ENCODE measurements at places on chromosomes 6 and 20.

DNA sequence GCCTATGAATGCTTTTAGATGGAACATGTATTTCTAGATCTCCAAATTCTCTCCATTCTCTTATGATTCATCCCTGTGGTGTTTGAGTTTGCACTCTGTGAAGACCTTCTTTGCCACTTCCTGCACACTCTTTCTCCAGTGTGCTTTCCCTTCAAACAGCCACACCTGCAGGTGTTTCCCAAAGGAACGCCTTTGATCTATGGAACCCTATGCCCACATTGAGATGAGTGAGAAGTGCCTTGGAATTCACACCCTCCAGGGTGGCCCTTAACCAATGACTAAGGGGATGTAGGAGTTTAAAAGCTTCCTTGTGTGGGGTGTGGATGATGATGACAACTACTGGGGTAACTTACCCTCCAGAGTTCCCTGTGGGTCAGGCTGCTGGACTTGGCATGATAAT lies 570.1 kb downstream of the DHX35 start:
- no peak for DNase-seq

- no peak for DNase-seq
These were observed 727.8 kb downstream of the QKI start for GRCh38 chr6:164142322-164142721.

DNA sequence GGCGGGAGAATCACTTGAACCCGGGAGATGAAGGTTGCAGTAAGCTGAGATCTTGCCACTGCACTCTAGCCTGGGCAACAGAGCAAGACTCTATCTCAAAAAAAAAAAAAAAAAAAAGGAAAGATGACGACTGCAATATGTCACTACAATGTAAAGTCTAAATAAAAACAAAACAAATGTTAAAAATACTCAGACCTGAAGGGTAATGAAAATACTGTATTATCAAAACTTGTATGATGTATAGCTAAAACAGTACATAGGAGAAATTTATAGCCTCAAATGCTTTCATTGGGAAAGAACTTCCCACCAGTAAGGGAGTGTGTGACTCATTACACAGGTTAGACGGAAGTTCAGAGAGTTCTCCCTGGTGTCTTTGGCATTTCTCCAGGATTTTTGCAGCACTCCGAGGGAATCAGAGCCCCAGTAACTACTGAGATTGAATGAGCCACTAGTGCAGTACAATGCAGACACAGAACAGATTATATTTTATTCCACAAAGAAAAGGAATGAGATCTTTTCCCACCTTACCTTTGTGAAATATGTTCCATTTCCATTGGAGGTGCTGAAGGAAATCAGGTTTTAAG lies 12.5 kb upstream of the RALGAPB start:
- DNase-seq: peak; percentile 45

DNA sequence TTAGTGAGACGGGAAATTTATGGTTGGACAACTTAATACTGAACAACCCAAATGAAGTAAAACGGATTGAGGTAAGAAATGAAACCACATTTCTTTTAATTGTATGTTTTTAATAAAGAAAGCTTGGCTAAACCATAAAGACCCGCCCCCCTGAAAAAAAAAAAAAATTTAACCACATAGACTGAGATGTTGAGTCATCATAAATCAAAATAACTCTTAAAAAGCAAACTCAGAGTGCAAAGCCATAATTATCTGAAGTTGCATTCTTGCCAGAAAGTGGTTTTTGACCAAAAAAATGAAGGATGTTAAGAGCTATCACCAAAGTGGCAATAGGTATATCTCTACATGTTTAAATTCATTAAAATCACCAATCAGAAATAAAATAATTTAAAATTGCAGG lies 101.8 kb upstream of the COL21A1 start:
- DNase-seq: no peak

DNA sequence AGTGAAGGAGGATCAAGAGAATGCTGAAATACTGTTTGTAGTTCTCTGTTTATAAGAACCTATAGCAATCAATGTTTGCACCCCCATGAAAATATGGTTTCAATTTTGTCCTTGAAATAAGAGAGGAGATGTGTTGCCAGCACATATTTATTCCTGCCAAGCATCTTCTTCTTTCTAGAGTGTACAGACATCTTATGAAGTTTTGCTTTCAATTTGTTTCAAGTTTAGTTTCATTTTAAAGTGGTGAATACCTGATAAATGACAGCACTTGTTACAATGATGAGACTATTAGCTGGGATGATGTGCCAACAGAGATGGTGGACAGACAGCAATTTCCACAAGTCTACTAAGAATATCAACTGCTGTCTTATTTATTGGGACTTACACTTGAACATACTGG lies 39.2 kb upstream of the CENPW start:
- no peak for DNase-seq

- DNase-seq: no peak
These were observed 15.0 kb upstream of the ABHD16B start for GRCh38 chr20:63846128-63846771.

DNA sequence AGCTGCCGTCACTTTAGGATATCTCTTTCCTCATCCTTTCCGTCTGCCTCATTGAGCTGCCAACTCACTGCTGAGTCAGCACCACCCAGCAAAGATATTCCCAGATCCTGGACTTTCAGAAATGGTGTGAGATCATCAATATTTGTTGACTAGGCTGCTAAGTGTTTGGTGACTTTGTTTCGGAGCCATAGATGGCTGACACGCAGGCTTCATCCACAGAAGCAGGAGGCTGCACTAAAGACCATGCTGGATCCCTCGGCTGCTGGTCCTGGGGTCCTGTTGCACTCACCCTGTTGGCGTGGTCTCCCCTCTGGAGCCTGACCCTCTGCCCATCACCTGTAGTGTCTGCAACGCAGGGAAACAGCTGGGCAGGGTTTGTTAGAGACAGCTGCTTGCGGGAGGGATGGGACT lies 96.5 kb downstream of the ERMARD start:
- DNase-seq: no peak

GRCh38 chr6:23140871-23141270 lies 571.5 kb downstream of the HDGFL1 start:
- DNase-seq: no peak

GRCh38 chr20:57313951-57314350 lies 15.7 kb upstream of the SPO11 start:
- no peak for DNase-seq

DNA sequence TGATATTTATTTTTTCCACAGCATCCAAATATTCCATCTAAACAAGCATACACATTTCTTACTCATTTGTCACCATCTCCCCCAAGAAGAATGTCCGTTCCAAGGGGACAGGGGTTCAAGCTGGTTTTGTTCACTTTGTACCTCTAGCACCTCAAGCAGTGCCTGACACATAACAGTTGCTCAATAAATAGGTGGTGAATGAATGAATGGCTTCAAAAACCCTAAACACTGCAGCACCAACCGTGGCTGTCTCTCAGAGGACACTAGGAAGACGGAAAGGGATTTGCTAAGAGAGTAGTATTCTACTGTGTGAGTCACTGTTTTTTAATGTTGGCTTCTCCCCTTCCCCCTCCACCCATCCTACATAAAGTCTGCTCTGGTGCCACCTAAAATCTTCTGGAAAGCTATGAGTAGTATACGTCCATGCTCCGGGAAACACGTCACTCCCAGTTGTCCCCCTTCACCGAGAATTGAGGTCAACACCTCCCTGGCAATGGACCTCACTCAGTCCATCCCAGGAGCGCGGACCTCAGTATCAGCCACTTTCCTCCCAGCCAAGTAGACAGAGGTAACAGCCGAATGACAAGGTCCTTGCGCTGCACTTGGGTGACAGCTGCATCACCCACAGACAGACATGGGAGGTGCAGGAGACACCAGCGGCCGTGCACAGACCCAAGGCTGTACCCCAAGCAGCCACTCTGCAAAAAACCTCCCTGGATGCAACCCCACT lies 107.4 kb downstream of the PREX1 start:
- no peak for DNase-seq

- no peak for DNase-seq
These were observed 140.3 kb downstream of the COL12A1 start for GRCh38 chr6:75065523-75065922.

DNA sequence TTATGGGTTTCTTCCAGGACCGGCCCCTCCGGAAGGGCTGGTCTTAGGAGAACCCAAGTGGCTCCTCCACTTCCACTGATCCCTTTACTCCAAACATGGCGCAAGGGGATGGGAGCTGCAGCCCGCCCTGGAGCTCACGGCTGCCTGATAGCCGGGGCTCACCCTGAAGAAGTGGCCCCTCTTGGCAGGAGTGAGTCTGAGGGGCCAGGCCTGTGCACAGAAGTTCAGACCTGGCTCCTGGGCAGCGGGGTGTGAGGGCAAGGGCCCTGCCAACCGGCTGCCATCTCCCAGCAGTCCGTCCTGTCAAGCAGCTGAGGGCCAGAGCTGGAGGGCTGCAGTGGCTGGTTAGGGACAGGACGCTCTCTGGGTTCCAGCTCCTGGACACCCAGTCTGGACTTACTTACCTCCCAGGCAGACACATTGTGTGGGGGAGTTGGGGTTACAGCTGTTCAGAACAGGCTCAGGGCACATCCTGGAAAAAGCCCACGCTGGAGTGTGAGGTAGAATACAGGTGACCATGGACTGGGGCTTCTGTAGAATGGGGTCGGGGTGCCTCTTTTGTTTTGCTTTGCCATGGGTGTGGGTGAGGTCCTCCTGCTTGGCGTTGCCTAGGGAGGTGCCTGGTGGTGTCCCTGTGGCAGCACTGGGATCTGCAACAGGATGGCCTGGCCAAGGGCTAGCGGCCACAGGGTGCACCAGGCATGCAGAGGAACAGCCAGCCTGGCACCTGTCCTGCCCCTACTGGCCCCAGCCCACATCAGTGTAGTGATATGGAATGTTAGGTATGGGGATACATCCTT lies 88.4 kb downstream of the ASXL1 start:
- no peak for DNase-seq

DNA sequence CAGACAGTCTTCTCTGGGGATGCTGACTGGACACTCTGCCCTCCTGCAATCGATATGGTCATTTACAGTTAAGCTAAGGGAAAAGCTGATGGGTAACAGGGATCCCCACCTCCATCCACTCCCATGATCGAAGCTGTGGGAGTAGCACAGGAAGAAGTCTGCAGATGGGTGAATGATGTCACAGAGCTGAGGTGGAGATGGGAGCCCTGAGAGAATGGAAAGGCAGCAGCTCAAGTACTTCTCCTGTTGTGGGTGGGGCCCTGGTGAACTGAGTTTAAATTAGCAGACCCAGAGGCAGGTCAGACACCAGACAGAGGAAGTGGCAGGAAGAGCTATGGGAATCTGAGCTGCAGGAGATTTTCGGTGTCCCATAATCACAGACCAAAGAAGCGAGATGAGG lies 29.0 kb downstream of the HDGFL1 start:
- DNase-seq: no peak

DNA sequence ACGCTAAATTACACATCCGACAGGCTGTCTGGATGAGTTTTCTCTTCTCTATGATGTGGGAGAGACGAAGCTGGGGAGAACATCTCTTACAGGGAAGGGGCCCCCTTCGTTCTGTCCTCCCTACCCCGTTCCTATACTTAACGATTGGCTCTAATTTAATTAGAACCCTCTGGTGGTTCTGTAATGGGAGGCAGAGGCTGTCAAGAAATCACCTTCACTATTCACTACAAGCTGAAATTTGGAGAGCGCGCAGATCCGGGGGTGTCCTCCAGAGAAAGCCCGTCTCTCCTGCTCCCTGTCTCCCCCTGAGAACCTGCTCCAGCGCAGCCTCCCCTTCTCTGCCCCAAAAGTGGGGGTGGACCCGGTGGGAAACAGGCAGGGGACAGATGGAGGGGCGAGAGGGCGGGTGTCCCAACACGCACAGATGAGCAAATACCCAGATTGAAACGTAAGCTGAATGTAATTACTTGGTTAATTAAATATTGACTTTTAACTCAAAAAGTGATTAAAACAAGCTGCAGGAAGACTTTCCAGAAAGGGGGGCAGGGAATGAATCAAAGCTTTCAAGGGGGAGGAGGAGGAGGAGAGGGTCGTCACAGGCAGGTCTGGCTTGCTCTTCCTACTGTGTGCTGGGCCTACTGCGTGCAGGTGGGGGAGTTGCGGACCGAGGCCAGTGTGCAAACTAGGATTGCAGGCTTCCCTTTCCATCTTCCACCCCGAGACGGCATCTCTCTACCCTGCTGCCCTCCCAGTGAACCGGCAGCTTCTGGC lies 1.3 kb downstream of the SULF2 start:
- no peak for DNase-seq

DNA sequence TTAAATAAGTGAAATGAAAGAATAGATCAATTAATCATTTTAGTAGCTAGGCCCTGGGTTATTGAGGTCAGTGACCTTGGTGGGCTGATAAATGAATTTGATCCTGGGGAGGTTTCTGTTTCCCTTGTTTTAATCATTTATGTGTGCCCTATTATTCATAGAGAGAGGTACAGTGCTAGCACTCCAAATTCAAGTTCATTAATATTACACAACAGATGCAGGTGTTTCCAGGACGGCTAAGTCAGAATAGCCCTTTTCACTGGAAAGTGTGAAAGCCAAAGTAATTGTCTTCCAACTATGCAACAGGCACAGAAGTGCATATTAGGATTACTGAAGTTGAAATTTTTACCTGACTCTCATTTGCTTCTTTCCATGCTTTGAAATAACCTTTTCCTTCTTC lies 61.7 kb upstream of the SGK1 start:
- DNase-seq: no peak

GRCh38 chr6:161302949-161303348 lies 29.1 kb upstream of the AGPAT4 start:
- no peak for DNase-seq

GRCh38 chr20:8918145-8918544 lies 150.7 kb upstream of the PLCB4 start:
- DNase-seq: no peak

DNA sequence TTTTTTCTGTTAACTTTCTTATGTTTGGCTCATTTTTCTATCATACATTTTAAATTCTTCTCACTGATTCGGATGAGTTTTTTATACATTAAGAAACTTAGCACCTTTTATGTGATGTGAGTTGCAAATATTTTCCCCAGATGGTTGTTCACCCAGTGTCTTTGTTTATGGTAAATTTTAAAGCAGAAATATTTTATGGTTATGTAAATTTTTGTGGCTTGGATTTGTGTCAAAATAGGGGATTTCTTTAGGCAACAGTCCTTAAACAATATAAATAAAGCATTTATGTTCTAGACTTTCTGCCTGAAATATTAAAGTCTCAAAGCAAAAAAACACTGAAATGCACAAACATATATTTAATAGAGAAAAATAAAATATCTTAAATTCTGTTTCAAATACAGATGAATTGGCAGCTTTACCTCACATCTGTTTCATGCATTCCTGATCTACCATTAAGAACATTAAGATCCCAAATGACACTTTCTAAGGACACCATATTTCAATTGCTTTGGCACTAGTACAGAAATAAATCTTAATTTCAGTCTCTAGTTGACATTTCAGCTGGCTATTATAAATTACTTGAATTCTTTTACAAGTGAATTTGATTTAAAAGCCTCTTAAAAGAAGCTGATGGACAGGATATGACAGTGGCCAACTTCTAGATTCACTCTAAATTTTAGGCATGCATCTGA lies 646.6 kb downstream of the HACE1 start:
- DNase-seq: no peak

All from NCI-H187 treated with DMSO at 0.1 percent for 48 hours (cell line).